ENCODE measurements at places on chromosomes 13 and 19.
A peak's percentile ranks its signal among the peaks of the same experiment; 100 is the strongest.

DNA sequence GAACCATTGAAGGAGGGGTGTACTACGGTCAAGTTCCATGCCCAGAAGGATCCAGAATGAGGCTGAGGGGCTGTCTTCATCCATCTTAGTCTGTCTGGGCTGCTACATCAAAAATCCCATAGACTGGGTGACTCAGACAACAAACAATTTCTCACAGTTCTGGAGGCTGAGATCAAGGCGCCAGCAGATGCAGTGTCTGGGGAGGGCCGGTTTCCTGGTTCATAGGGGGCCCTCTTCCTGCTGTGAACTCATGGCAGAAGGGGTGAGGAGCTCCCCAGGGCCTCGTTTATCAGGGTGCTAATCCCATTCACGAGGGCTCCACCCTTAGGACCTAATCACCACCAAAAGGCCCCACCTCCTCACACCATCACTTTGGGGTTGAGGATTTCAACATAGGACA lies 14.7 kb upstream of the KCTD15 start:
- DNase-seq: no peak

GRCh38 chr13:44355621-44356020 lies 18.0 kb upstream of the SERP2 start:
- no peak for DNase-seq

DNA sequence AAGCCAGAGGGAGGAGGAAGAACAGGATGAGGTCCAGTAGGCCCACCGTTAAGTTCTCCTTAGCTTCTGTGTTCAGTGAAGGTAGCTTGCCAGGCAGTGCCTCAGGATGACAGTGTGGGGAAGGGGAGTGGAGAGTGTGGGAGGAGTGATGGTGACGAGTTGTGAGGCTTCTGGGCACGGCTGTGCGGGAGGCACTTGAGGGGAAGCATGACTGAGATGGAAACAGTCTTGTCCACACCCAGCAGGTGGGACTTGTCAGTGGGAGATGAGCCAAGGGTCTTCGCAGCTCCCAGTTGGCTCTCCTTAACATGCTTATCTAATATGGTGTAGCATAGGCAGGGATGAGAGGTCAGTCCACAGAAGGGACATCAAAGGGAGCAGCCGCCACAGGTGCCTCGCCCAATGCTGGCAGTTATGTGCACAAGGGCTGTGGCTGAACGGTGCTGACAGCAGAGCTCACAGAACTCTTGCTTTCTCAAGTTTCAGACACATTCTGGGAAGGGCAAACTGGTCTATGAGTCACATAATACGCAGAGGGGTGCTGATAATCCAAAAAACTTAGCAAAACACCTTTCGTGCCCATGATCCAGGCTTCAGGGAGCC lies 47.5 kb downstream of the OXGR1 start:
- no peak for DNase-seq

GRCh38 chr13:50129081-50129705 lies 113.9 kb downstream of the KCNRG start:
- no peak for DNase-seq

- DNase-seq: no peak
Observed at GRCh38 chr13:111117961-111118360, 2.9 kb downstream of the ARHGEF7 start.

- DNase-seq: no peak
Observed at GRCh38 chr19:40366697-40367561, 18.4 kb downstream of the PLD3 start.

GRCh38 chr13:109150696-109151095 lies 521.3 kb downstream of the MYO16 start:
- no peak for DNase-seq

GRCh38 chr19:56270676-56271075 lies 1.9 kb upstream of the EDDM13 start:
- no peak for DNase-seq

GRCh38 chr13:102693776-102694175 lies 1.1 kb downstream of the METTL21C start:
- no peak for DNase-seq

GRCh38 chr19:10829967-10830366 lies 6.0 kb downstream of the TMED1 start:
- no peak for DNase-seq

GRCh38 chr13:25018729-25019115 lies 77.2 kb upstream of the PABPC3 start:
- no peak for DNase-seq

DNA sequence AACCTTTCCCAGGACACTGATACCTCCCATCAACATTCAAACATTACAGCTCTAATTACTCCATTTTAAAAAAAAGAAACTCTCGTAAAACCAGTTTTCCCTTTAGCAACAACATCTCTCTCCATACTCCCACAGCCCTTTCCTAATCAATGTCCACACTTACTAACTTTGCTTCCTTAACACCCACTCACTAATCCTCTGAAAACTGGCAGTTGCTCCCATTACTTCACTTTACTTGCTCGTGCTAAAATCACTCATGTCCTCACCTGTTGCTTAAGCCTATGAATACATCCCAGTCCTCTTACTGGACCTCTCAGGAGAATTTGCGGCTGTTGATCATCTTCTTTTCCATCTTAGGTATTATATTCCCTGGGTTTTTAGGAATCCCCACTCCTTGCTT lies 44.8 kb downstream of the RBM26 start:
- DNase-seq: no peak

- no peak for DNase-seq
Observed at GRCh38 chr19:9883231-9883758, 48.2 kb downstream of the PIN1 start.

DNA sequence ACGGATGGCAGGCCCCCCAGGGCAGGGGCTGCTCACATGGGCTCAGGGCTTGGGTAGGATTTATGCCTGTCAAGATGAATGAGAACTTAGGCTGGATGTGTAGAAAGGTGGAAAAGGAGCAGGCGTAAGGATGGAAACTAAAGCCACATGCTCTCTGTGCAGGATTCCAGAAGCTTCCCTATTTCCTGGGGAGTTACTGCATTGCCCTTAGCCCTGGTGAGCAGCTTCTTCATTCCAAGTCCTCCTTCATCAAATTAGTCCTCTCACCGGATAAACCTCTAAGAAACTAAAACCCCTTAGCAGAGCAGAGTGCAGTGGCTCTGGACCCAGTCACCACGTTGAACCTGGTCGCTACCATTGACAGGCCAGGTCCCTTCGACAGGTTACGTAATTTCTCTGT lies 7.4 kb downstream of the ATP12A start:
- no peak for DNase-seq

DNA sequence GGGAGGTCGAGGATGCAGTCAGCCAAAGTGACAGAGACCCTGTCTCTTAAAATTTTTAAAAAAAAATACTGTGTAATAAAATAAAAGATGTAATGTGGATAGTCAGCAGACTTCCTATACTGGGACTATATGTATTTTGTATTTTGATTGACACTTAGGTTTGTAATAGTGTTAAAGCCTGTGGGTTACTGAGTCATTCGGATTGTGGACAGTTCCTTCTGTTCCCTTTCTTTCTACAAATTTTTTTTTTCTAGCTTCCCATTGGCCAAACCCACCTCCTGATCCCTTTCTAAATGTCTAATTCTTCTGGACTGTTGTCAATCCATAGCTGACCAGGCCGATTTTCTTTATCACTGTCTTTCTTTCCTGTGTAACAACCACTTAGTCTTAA lies 108.0 kb downstream of the DNAJC3 start:
- no peak for DNase-seq

- DNase-seq: no peak
Observed at GRCh38 chr13:114194853-114195252, 15.8 kb downstream of the CFAP97D2 start.

DNA sequence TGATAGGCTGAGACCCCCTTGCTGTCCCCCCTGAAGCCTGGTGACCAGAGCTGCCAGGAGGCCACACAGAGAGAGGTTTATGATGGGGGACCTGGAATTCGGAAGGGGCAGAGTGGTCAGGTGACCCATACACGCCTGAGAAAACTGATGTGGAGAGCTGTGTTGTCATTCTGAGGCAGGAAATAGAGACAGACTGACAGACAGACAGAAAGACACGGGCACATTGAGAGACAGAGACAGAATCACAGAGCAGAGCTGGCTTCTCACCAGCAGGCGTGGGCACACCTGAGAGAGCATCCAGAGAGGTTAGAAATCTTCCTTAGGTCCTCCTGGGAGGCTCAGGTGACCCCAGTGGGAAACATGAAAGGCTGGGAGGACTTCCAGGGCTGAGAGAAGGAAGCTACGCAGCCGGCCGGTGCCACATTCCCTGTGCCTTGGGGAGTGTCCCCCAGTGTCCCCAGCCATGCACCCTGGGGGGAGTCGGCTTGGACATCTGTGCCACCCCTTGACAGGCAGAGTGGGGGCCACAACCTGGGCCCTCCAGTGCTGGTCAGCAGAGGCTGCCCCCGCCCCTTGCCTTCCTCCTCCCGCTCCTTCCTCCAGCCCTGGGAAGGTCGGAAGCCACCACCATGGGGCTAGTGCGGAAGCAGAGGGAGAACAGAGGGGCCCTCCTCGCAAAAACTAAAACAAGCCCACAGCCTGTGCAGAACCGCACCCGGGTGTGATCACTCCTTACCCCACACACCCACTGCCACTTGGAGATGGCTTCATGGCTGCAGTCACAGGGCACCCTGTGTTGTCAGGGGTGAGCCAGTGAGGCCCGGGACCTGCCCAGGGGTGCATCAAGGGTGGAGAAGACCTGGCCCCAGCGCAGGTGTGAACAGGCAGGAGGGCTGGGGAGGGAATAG lies 2.2 kb downstream of the FFAR1 start:
- no peak for DNase-seq

DNA sequence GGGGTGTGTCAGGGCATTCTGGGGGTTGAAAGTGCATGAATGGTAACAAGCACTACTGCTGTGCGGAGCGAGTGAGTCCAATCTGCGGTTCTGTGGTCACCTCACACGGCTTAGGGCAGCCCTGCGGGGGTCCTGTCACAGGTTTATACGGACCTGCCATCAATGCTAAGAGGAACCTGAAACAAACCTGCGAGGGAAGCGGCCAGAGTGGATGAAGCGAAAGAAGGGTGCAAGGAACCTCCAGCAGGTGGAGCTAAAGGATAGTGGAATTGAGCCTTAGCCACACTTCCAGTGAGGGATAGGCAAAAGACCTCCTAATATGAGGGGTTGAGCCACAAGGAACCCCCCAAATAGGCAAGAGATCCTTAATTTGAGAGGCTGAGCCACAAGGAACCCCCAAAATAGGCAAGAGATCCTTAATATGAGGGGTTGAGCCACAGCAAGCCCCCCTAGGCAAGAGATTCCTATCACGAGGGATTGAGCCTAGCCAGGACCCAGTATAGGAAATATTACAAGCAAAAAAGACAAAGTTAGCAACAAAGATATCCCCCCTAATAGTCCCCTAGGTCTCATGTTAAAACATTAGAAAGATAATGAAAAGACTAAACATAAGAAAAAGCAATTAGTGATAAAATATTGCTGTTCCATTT lies 6.3 kb upstream of the ZNF69 start:
- DNase-seq: peak; percentile 19

DNA sequence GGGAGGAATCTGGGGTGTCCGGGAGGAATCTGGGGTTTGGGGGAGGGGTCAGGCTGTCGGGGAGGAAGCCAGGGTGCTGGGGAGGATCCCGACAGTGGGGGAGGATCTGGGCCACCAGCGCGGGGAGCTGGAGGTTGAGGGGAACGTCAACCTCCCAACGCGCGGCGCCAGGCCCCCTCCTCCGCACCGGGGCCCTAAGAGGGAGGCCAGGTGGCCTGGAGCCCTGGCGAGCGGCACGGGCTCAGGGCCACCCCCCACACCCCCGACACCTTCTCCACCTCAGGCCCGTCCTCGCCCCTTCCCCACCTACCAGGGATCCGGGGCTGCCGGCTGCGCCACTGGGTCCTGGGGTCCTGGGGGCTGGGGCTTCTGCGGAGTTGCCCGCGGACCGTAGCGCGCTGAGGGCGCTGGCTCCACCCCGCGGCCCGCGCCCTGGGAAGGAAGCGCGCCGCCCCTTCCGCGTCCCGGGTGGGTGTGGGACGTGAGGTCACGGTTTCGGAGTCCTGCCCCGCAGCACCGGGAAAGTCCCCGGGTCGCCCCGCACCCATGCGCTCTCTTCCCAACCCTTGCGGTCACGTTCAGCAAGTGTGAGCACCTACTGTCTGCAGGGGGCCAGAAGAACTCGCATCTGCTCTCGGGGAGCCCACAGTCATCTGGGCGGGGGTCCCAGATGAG lies at the start of gene TICAM1:
TSS of gene TICAM1 (minus strand) at position 409 of the 675 bp plus-strand sequence. CDS start 13,335 bp downstream, outside the sequence.
- DNase-seq: peak; percentile 63
